ENCODE measurements at places on chromosomes 2 and 18. TPM values are rescaled to one million over a fixed set of nuclear protein-coding genes. Genes with fewer than 3 reads are reported as not detected.

DNA sequence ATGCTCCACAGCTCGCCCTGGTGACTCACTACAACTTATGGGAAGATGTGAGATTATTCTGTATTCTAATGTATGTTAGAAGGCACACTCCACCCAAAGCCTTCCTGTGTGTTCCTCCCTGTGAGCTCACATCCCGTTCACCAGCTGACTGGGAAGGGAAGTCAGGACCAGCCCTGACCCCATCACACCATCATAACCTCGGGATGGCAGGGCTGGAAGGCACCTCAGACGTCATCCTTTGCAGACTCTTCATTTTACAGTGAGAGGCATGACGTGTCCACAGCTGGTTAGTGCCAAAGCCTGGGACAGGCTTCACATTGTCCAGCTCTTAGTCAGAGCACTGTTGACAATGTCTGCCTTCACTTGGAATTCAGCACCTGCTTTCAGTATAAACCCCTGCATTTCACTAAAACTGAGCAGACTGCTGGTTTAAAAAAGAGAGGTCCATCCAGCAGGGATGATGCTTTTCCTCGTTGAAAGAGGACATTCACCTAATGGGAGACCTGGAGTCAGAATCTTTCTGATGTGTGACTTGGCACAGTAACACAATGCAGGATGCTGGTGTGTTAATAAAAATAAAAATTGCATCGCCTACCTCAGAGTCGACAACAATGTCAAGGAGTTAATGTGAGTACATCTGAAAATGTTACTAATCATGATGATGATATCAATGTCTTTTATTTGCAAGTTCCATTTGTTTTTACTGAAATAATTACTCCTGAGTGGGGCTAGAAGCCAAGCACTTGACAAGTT, 418.0 kb upstream of the TNP1 start:
- peak; percentile 97 for DNase-seq

- DNase-seq = no peak
These were observed 16.3 kb downstream of the TEX51 start for GRCh38 chr2:126914811-126915500.

TRIM54 gene
- total RNA-seq = not detected

DNA sequence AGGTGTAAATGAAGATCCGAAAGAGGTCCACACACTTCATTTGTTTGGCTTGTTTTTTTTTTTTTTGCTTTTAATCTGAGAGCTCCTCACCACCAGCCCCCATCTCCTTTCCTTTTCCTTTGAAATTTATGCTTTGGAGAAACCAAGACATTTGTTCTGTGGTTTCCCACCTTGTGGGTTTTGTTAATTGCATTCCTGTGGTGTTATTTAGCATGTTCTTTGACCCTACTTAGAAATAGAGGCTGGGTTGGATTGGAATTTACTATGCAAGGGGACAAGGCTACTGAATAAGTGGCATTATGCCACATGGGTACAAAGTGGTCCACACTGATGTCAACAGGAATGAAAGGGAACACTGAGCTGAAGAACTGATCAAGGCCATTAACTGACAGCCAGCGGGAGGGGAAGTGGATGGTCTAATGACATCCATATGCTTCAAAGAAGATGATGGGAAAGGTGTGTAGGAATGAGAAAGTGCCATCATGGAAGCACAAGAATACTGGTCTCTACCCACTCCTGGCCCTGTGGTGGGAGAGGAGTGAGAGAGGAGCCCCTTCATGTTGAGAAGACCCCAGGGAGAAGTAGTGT, 8.9 kb downstream of the CCL20 start:
- no peak for DNase-seq

STARD6 gene
- not detected for total RNA-seq

- DNase-seq = no peak
These were observed 1050.9 kb upstream of the LRRTM1 start for GRCh38 chr2:81355436-81355835.

DNA sequence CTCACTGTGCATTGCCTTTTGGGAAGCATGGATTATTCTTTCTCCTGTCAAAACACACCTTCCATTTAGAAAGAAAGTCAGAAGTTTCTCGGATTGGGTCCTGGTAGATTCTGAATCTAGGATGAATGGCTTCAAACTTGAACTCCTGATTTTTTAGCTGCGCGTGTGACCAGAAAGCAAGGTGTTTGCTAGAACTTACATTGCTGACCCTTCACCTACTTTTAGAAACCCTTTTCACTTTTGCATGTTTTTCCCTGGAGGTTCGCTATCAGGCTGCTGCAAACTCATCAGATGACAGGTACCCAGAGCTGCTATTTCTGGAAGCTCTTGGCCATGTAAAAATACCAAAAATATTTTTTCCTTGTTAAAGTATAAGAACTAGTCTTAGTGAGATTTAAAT, 132.0 kb downstream of the QPCT start:
- no peak for DNase-seq

DNA sequence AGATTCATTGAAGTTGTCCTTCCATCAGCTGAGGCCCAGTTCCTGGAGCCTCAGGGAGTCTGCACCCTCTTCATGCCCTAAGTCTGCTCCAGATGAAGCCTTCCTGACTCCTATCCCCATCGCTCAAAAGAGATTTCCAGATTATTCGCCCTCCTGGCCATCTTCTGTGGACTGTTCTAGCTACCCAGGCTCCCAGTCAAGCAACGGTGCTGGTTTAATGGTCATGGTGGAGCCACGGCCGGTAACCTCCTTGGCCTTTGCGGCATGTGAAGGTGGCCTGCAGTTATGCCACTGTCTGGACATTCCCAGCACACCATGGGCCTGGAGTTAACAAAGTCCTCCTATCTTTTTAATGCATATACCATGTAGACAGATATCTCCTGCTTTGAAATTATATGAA, 140.1 kb upstream of the ASB18 start:
- DNase-seq = no peak

- DNase-seq = no peak
These were observed 11.8 kb upstream of the CBLN2 start for GRCh38 chr18:72555968-72556367.

DOK6 gene
- 0.76 TPM for total RNA-seq

All from GM23248 (cell line).